ENCODE measurements at places on chromosomes 7 and 10. TPM values are rescaled to one million over a fixed set of nuclear protein-coding genes. Genes with fewer than 3 reads are reported as not detected.

GRCh38 chr7:2775785-2776184 lies 68.3 kb downstream of the GNA12 start:
- H3K36me3 ChIP-seq: no peaks in the 10 kb centered on the region
- H3K4me3 ChIP-seq: no peak overlapping the region
- no peak for DNase-seq
- no peaks in the 10 kb centered on the region for H3K27me3 ChIP-seq
- H3K27ac ChIP-seq: no peak overlapping the region
- peaks cover 30% of the 10 kb centered on the region for H3K4me1 ChIP-seq

Gene CALHM2
- 29.4 TPM for total RNA-seq

Gene SLIT1
- 0.45 TPM for total RNA-seq

DNA sequence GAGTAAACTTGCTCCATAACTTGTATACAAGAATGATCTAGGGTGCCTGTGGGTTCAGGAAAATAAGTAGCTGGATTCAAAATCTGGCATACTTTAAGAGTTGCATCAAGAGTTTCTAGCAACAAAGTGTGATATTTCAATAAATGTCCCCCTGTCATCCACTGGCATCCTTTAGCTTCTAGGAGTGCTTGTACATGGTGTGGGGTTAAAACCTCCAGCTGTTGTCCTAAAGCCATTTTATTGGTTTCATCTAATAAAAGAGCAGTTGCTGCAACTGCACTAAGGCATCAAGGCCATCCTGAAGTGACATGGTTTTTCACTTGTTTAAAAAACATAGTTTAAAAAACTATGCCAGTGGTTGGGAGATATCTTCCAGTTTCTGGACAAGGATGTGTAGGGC lies 148.4 kb downstream of the INHBA start:
- no peaks in the 10 kb centered on the region for H3K27me3 ChIP-seq
- H3K4me1 ChIP-seq: no peaks in the 10 kb centered on the region
- DNase-seq: peak; percentile 66
- H3K27ac ChIP-seq: no peak overlapping the region
- no peak overlapping the region for H3K4me3 ChIP-seq

DNA sequence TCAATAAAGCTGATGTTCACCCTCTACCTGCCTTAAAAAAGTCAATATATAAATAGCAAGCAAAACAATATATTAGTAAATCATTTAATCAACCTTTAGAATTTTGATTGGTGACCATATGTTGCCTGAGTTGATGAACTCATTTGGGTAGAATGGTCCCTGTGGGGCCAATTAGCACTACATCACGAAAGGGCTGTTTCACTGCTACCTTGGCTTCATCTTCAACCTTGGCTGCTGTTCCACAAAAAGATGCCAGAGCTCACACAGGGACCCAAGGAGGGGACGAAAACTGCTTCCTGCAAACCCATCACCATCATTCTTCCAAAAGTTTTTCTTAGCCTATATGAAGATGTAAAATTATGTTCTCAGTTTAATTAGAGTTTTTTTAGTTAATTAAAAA lies 35.4 kb upstream of the HBP1 start:
- no peaks in the 10 kb centered on the region for H3K27me3 ChIP-seq
- H3K4me3 ChIP-seq: no peak overlapping the region
- no peaks in the 10 kb centered on the region for H3K36me3 ChIP-seq
- DNase-seq: no peak

- H3K4me1 ChIP-seq: no peaks in the 10 kb centered on the region
- H3K27me3 ChIP-seq: no peaks in the 10 kb centered on the region
- H3K4me3 ChIP-seq: no peak overlapping the region
These were observed 114.0 kb downstream of the BMPER start for GRCh38 chr7:34019301-34019790.

DNA sequence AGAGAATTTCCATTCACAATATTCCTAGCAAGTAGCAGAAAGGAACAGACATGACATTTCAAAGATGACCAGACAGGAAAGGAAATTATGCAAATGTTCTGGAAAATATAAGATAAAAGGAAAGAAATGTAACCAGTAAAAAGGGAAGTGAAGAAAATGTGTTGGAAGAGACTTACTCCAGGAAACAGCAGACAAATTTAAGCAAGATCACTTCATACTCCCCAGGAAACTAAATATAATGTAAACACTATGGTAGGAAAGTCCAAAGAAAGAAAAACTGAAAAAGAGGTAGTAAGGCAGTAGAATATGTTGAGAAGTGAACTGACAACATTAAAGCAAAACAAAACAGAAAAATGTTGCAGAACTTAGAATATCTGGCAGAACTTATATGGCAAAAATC lies 6.4 kb upstream of the ST8SIA6 start:
- peaks cover 6% of the 10 kb centered on the region for H3K27me3 ChIP-seq
- no peak overlapping the region for H3K4me3 ChIP-seq
- peaks cover 5% of the 10 kb centered on the region for H3K4me1 ChIP-seq
- DNase-seq: no peak

Gene PNLIPRP1
- not detected for total RNA-seq

- H3K27me3 ChIP-seq: no peaks in the 10 kb centered on the region
- H3K4me1 ChIP-seq: no peaks in the 10 kb centered on the region
- H3K4me3 ChIP-seq: no peak overlapping the region
- no peak for DNase-seq
- no peak overlapping the region for H3K27ac ChIP-seq
These were observed 1225.5 kb upstream of the CELF2 start for GRCh38 chr10:9792181-9792580.

- H3K36me3 ChIP-seq: peaks cover 45% of the 10 kb centered on the region
- H3K4me1 ChIP-seq: no peaks in the 10 kb centered on the region
- no peak overlapping the region for H3K4me3 ChIP-seq
- H3K27me3 ChIP-seq: no peaks in the 10 kb centered on the region
- DNase-seq: no peak
These were observed 7.5 kb downstream of the AGK start for GRCh38 chr7:141558544-141559183.

DNA sequence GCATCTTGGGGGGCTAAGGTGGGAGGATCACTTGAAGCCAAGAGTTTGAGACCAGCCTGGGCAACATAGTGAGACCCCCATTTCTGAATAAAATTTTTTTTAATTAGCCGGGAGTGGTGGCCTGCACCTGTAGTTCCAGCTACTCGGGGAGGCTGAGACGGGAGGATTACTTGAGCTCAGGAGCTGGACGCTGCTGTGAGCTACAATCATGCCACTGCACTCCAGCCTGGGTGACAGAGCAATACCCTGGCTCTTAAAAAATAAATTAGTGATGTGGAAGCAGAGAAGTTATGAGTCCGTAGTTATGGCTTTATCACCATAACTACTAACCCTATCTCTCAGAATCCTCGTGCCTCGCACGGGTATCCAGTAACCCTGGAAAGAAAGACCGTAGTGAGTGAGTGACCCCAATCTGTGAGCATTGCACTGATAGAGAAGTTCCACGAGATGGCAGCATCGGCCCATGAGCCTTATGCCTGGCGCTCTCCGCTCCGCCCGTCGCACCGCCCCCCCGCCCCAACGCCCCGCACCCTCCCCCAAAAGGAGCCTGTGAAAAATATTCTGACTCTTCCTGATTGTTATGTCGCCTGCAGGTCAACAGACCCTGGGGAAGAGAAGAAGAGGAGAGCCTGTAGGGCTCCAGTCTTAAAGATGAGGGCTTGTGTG lies 4.9 kb upstream of the SLC29A3 start:
- H3K4me1 ChIP-seq: peaks cover 13% of the 10 kb centered on the region
- DNase-seq: peak; percentile 74
- no peak overlapping the region for H3K27ac ChIP-seq
- H3K27me3 ChIP-seq: no peaks in the 10 kb centered on the region

DNA sequence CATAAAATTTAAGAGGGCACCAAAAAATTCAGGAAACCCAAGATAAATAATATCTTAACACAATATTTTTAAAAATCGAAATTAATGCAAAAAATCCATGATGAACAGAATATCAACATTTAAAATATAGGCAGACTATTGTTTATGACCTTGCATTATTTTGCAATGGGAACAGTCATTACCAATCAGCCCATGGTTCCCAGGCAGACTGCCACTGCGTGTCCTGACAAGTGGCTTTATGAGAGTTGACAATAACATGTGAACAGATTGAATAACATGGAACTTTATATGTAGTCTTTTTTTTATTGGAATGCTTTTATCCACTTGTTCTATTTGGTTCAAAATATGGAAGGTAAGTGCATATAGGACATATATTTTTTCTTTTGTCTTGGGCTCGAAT lies 3.1 kb upstream of the AVPI1 start:
- no peak for DNase-seq
- no peak overlapping the region for H3K4me3 ChIP-seq
- H3K27me3 ChIP-seq: no peaks in the 10 kb centered on the region
- H3K27ac ChIP-seq: peak overlapping the region; percentile 85

DNA sequence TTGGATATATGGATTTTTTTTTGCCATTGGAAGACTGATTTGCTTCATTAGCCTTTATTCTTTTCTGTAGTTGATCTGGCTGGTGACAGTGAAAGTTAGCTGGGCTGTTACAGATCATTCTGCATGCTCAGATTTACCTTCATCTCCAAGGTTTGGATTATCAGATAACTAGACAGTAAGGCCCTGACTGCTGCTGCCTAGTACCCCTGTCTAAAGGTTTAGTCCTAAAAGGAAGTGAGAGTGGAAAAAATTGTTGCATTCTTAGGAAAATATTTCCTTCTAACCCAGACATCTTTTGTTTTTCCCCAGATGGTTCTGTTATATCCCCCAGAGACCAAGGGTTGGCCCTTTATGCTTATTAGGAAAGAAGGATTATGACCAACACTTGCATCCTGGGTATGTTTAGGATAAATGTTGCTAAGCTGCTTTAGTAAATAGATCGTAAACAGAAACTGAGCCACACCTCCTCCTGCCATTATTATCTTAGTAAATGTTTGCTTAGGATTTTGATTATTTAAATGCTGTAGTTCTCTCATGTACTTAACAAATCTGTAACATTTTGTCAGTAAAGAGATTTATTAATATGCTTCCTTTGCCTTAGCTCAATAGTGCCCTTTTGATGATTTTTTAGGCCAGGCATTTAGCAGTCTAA lies 44.4 kb downstream of the MCU start:
- H3K36me3 ChIP-seq: no peaks in the 10 kb centered on the region
- peak; percentile 80 for DNase-seq

GRCh38 chr7:44142028-44142427 lies 896 bp upstream of the MYL7 start:
- peaks cover 12% of the 10 kb centered on the region for H3K27me3 ChIP-seq
- no peak overlapping the region for H3K4me3 ChIP-seq
- H3K36me3 ChIP-seq: no peaks in the 10 kb centered on the region
- no peak for DNase-seq

Gene STRA8
- not detected for total RNA-seq

Gene C7orf57
- not detected for total RNA-seq

DNA sequence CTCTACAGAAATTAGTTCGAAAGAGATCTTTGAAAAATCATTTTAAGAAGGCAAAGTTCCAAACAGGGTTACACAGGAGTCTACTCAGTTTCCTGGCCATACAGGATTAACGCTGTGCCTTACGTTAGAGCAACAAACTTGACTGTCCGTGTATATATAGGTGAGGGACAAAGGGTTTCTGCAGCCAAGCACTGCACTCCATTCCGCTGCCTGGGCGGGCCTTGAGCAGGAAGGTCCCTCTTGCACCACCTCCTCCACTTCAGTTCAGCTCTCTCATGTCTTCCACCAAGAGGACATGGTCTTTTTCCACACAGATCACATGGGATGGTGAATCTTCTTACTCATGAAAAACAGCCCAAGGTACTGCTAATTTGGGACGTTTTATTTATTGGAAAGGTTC lies 43.2 kb downstream of the MCMBP start:
- DNase-seq: no peak
- H3K36me3 ChIP-seq: peaks cover 82% of the 10 kb centered on the region
- no peaks in the 10 kb centered on the region for H3K27me3 ChIP-seq

DNA sequence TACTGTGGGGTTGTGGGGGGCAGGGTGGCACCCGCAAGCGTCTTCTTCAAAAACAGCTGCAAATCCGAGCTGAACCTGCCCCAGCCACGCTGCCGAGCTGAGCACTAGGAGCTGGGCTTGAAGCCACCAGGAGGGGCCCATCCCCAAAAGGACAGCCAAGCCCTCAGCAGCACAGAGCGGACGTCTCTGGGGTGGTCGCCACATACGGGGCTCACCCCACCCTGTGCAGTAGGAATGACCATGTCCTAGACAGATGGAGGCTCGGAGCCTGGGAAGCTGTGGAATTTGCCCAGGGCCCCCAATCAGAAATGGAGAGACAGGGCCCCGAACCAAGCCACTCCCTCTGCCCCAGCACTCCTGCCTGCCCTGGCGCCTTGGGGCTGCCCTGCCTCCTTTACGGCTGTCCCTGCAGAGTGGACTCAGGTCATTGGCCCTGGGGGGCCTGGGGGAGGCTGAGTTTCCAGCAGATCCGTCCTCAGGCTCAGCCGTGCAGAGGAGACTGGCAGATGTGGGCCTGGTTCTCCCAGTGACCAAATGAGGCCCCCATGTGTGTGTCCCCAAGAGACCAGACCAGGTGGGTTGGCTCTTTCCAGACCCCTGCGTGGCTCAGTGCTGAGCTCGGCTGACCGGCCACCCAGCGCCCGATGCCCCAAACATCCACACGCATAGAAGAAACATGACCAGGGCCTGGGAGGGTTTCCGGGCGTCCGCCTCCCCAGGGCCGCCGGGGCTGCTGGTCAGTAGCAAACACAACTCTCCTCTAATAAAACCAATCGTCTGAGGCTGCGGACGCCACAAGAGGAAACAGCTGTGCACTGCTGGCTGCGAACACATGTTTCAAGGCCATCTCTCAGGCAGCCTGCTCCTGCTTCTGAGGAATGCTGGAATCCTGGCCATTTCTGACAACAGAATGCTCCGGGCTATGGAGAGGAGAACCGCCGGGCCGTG lies 54.9 kb downstream of the PDGFA start:
- peak; percentile 68 for DNase-seq
- H3K27ac ChIP-seq: no peak overlapping the region
- H3K4me1 ChIP-seq: peaks cover 8% of the 10 kb centered on the region
- H3K36me3 ChIP-seq: no peaks in the 10 kb centered on the region
- H3K27me3 ChIP-seq: peaks cover 6% of the 10 kb centered on the region

DNA sequence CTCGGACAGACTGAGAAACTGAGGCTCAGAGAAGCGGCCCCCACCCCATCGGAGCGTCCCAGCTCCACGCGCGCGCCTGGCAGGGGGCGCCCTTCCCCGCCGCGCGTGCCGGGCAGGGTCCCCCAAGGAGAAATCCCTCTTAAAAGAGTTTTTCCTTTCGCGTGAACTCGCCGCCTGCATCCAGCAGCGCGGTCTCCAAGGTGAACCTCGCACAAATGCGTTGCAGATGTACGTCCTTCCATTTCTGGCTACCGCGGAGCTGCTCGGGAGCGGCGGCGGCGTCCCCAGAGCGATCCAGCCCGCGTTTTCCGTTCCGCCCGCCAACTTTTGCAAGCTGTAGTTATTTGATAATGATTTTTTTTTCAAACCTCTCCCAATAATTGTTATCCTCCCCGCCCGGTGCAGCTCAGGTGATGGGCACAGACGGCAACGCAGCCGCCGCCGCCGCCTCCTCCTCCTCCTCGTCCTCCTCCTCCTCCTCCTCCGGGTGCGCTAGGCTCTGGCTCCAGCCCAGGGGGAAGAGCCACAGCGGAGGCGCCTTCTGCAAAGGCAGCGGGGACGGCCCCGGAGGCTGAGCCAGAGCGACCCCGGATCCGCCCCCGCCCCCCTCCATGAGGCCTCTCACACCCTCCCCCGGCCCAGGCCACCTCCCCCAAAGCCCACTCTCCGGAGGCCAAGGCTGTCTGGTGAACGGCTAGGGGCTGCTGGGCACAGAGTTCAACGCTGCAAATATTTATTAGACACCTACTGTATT lies 74.0 kb upstream of the CUX1 start:
- H3K27me3 ChIP-seq: no peaks in the 10 kb centered on the region
- H3K4me3 ChIP-seq: peak overlapping the region; percentile 52
- DNase-seq: peak; percentile 91
